T-helper 17 cell (primary cell): ENCODE measurements at places on chromosomes 4 and X. TPM values are rescaled to one million over a fixed set of nuclear protein-coding genes. Genes with fewer than 3 reads are reported as not detected.

Gene PRKX
- total RNA-seq, result 73.9 TPM

DNA sequence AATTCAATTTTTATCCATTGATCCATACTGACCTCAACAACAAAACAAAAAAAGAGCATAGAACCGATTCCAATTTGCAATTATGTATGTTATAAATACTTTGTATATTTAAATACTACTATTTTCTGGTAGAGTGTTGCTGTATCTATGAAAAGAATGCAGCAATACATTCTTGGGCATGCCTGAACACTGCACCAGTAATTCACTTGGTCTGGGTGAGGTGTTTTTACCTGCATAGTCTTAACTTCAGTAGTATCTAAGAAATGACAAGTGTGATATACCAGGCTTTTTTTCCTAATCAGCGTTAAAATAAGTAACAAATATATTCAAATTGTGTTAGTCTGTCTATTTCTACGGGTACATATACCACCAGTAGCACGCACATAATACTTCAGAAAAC is 120.2 kb downstream of the KLHL13 start:
- DNase-seq, result no peak
- no peaks in the 10 kb centered on the region for H3K4me1 ChIP-seq
- no peaks in the 10 kb centered on the region for H3K36me3 ChIP-seq
- H3K4me3 ChIP-seq, result no peak overlapping the region
- no peaks in the 10 kb centered on the region for H3K27me3 ChIP-seq

DNA sequence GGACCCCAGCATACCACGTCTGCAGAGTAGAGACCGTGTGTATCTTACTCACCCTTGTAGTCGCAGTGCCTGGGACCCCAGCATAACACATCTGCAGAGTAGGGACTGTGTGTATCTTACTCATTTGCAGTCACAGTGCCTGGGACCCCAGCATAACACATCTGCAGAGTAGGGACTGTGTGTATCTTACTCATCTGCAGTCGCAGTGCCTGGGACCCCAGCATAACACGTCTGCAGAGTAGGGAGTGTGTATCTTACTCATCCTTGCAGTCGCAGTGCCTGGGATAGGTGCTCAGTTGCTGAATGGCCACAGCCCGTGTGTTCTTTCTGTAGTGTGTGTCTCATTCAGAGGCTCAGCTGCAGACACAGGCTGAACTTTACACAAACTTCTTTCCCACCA is 71.4 kb upstream of the FRG1 start:
- no peak for DNase-seq
- H3K27ac ChIP-seq, result no peak overlapping the region
- H3K4me3 ChIP-seq, result no peak overlapping the region
- H3K36me3 ChIP-seq, result no peaks in the 10 kb centered on the region
- no peaks in the 10 kb centered on the region for H3K4me1 ChIP-seq
- no peaks in the 10 kb centered on the region for H3K27me3 ChIP-seq

DNA sequence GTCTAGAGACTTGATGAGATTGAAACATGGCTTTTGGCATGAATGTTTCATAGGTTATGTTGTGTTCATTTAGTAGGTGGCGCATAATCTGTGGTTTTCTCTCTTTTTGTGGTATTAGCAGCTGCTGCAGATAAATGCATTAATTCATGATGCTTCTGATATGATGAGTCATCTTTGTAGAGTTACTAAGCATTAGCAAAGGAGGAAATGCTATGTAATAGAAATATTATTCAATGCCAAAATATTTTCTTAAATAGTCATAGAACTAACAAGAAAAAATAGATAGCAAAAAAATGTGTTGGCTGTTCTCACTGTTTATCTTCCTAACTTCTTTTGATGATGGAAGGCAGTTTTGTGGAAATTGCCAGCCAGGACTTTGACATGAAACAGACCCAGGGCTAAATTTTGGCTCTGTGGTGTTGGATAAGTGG is 3.6 kb downstream of the ZXDB start:
- DNase-seq, result no peak
- H3K4me3 ChIP-seq, result peak overlapping the region; percentile 90
- H3K27me3 ChIP-seq, result no peaks in the 10 kb centered on the region
- H3K4me1 ChIP-seq, result peaks cover 13% of the 10 kb centered on the region
- peak overlapping the region; percentile 61 for H3K27ac ChIP-seq

Gene NPY2R
- not detected for total RNA-seq

GRCh38 chr4:8862800-8863685 is 8.6 kb downstream of the HMX1 start:
- no peak for DNase-seq
- peaks cover 2% of the 10 kb centered on the region for H3K36me3 ChIP-seq
- peaks cover 9% of the 10 kb centered on the region for H3K4me1 ChIP-seq
- H3K27ac ChIP-seq, result no peak overlapping the region
- H3K27me3 ChIP-seq, result peaks cover 58% of the 10 kb centered on the region

DNA sequence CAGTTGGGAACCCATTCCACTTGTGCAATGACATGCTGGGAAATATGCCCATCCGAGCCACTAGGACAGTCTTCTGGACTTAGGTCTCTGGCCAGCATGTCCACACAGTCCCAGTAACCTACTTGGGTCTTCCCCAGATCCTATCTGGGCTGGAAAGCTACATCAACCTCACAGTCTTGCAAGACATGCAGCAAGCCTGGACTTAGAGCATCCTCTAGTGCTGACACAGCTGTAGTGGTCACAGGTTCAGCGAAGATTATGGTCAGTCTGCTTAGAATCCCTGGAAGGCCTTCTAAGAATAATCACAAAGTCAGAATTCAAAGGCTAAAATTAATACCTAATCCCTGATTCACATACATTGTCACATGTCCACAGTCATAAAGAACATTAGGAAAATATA is 842.7 kb downstream of the STPG2 start:
- H3K36me3 ChIP-seq, result no peaks in the 10 kb centered on the region
- H3K27ac ChIP-seq, result no peak overlapping the region
- no peak for DNase-seq
- H3K4me3 ChIP-seq, result no peak overlapping the region
- H3K4me1 ChIP-seq, result no peaks in the 10 kb centered on the region

DNA sequence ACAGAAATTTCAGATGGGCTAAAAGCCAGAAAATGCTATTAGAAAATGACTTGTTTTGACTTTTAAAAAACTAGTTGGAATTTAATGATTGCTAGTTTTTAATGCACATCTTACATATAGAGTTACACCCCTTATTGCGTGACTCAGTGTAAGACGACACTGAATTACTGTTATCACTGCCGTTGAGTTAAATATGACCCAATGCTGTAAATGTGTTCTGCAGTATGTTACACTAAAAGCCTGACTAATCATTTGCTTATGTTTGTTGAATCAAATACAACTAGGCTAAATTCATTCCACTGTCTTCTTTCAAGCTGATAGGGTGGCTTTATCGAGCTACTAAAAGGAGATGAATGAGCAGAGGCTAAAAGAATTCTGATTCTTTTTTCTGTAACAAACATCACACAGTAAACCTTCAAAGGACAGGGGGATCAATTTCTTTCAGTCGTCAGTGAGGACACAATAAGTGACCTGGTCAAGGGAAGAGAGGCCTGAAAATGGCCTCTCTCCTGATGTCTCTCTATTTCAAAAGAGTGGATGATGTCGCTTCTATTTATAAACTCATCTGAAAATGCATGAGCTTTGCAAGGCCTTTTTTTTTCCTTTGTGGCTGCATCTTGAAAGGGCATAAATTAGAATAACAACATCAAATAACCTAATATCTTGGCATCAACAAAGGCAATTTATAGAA is 142.2 kb upstream of the KCNIP4 start:
- H3K27me3 ChIP-seq, result no peaks in the 10 kb centered on the region
- H3K4me3 ChIP-seq, result no peak overlapping the region
- H3K27ac ChIP-seq, result no peak overlapping the region
- DNase-seq, result no peak

Gene TNIP3
- total RNA-seq, result 0.47 TPM

Gene MAGEA3
- not detected for total RNA-seq
